Left kidney (tissue), 8 donors: ENCODE measurements at places on chromosomes 4 and X. TPM values are rescaled to one million over a fixed set of nuclear protein-coding genes. Genes with fewer than 3 reads are reported as not detected.

DNA sequence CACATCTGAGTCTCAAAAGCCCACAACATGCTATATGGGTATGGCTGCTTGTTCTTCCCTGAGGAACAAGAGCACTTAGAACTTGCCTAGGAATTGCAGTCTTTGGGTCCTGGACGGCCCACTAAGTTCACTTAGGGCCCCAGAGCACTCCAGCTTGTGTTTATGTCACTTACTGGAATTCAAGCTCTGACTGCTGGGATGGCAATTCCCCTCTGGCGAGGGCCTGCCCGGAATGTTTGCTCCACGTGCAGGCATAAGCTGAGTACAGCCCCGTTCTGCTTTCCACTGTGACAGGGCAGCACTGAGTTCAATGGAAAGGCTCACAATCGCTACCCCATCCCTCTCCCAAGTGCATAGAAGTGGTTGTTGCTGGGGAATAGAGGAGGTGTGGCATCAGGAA is 25.9 kb upstream of the RASSF6 start:
- no peak for DNase-seq

- DNase-seq, result no peak
These were observed 44.5 kb upstream of the BLTP1 start for GRCh38 chr4:122107680-122108079.

DNA sequence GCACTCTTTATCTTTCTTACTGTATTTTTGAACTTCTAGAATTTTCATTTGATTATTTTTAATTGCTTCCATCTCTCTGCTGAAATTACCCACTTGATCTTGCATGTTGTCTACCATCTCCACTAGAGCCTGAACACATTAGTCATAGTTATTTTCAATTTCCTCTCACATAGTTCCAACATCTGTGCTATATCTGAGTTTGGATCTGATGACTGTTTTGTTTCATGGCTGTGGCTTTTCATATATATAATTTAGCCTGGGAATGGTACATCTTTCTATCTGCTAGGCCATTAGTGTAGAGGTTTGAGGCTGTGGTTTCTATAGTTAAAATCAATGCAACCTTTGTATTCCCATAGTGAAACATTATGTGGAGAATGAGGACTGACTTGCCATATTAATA is 33.2 kb downstream of the NPY2R start:
- no peak for DNase-seq

DNA sequence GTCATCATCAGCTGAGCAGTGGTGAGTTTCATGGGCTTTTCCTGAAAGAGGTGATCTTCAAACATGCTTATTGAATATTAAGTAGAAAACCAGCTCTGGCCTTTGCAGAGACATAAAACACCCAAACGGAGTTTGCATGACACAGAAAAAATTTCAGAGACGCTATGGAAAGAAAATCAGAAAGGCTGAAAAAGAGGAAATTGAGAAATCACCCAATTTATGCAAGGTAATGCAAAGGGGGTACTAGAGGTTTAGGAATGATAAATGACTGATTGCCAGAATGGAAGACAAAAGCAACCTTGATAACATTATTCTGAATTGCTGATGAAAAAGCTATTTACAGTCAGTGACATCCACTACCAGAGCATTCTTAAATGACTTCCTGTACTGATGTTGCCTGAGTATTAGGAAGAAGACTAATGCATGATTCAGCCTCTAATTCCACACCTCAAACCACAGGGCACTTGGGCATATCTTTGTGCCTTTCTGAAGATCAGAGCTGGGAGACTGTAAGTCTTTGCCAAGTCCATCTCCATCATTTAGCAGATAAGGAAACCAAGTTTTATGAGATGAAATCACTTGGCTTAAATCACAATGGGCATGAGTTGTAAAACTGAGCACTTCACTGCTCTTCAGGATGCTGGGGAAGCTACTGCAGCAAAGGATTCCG is 565.7 kb downstream of the PPARGC1A start:
- DNase-seq, result no peak

The GPR78 gene
- 1.1 TPM for polyA plus RNA-seq

The AMBN gene
- polyA plus RNA-seq, result 0.80 TPM
